ENCODE measurements at places on chromosomes 5 and 9.

DNA sequence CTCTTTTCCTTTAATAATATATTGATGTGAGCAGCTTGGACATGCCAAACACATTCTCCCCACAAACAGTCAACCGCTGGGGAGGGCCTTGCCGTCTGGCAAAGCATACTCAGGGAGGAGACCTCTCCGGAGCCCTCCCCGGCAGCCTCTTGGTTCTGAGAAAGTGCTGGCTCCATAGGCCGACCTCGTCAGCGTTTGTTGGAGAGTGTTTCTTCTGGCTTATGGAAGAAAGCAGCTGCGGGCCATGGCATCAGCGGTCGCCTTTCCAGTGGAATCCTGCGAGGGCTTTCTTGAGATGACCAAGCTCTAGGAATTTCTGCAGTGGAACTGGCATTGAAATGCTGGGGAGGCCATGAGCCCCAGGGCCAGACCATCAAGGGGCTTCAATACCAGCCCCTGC lies 405.7 kb upstream of the IRX4 start:
- DNase-seq, result no peak

GRCh38 chr5:113864437-113864836 lies 350.9 kb downstream of the YTHDC2 start:
- no peak for DNase-seq

DNA sequence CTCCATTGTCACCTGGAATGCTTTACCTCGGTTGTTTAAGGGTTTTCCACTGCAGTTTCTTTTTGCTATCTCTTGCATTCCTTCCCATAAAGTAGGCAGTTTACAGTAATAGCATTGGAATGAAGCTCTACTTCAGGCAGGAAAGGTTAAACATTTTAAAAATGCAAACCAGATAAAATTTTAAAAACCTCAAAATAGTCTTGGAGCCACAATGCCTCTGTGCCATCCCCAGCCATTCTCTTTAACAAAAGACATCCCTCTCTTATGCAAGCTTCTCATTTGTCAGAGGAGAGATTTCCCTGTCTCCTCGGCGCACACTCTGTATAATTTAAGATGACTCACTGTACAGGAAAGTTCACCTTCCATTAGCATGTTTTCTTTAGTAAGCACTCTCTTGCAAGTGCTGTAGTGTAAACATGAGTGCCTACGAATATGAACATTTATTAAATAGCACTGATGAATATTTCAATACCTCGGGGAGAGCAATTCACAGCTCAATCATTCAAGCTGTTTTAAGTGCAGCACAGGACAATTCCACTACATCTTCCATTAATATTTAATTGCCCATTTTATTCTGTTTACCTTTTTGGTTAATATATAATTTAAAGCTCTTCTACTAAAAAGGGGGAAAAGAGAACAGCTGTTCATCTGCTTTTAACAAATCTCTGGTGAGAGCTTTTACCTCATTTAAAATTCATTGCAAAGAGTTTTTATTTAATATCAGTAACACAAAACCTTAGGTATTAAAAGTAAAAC lies 343.6 kb downstream of the SPATA31D1 start:
- DNase-seq, result no peak

DNA sequence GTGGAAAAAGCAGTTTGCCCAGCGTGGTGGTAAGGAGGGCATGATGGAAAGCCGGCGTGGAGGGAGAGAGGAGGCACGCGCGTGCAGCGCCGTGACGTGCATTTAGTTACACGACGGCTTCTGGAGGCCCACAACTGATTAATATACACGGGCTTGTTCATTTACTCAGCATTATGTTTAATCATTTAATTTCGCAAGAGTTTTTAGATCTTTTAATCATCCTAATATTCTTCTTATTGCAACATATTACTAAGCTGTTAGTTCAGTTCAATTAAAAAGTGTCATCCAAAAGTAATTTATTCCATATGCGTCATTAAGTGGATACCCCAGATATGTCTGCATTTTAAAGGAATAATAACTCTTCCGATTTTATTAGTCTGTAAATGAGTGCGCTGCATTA lies 220.5 kb downstream of the HSPA4 start:
- DNase-seq, result no peak

GRCh38 chr9:70036641-70037040 lies 7.0 kb upstream of the MAMDC2 start:
- DNase-seq, result no peak

GRCh38 chr5:153551537-153552079 lies 61.1 kb downstream of the GRIA1 start:
- no peak for DNase-seq

DNA sequence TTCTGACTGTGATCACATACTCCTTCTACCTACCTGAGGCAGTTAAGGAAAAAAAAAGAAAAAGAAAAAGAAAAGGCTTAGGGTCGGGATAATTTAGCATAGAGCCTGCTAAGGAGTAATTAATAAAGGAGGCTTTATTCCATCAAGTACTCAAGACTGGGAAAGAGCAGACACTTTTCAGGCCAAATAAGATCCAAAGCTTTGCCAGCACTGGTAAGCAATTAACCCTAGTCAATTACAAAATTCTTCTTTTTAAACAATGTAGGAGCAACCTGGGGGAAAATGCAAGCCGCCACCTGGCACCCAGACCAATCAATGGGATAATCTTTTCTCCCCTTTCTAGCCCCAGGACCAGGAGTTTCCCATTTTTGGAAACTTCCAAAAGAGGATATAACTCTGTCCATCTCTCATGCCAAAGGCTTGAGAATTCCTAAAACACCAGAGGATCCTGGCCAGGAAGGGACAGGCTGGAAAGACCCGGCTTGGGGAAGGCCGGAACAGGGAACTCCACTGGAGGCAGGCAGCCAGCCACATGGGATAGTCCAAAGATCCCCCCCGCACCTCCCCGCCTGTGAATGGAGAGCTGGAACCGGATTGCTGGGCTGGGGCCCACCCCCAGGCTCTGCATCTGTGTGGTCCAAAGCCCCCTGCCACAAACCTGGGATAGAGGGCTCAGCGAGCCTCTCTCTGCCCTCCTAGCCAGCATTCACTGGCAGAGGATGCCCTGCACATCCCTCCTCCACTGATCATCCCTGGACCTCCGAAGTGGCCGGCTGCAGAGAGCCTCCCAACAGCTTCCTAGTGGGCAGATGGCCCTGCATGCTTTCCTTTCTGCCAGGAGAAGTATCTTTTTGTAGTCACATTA lies 117.8 kb downstream of the ZNF354C start:
- no peak for DNase-seq

GRCh38 chr5:81336556-81336955 lies 35.2 kb downstream of the ZCCHC9 start:
- no peak for DNase-seq

DNA sequence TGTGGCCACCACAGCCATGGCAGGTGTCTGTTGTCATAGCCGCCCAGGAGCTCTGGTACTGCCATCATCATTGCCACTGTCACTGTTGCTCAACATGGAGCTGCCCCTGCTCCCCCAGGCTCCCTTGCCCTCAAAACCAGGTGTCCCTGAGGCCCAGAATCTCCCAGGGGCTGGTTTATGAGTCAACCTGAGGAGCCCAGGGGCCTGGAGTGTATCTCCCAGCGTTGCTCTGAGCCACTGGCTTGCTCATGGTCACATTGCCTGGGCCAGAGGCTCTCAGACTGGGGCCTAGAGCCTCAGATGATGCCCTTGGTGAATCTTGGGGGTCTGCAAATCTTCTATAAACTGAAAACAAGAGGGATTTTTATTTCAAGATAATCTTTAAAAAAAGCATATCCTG lies 24.7 kb upstream of the TBC1D2 start:
- no peak for DNase-seq

GRCh38 chr5:11329679-11330078 lies 568.6 kb upstream of the DAP start:
- no peak for DNase-seq

- no peak for DNase-seq
Observed at GRCh38 chr9:104872656-104873488, 55.1 kb downstream of the ABCA1 start.

DNA sequence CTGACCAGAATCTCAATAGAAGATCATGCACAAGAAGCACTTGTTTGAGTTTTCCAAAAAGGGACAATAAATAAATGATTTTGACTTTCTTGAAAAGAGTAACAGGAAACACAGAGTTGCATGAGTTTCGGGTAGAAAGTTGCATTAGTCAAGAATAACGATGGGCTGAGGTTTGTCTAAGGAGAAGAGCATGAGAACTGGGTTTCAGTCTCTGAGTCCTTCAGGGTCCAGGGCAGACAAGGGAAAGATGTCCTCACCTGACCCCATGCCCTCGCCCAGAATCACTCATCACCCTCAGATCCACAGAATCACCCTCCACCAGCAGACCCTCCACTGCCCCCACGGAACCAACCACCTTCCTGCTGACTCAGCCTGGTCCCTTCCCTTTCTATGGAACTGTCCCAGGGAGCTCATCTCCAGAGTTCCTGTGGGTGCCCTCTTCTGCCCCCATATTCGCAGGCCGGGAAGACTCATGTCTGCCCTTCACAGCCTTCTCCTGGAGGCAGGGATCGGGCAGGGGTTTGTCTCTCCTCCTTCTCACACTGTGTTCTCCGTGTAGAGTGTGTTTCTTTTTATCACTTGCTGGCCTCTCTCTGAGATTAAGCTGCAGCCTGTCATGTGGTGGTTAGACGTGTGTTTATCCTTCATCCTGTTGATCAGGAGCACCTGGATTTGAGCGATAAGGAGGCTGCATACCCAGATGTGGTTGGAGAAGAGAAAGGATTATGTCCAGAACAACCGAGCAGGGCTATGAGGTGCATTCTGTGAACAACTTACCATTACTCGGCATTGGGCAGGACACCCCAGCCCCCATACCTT lies 442.6 kb downstream of the MAT2B start:
- no peak for DNase-seq

DNA sequence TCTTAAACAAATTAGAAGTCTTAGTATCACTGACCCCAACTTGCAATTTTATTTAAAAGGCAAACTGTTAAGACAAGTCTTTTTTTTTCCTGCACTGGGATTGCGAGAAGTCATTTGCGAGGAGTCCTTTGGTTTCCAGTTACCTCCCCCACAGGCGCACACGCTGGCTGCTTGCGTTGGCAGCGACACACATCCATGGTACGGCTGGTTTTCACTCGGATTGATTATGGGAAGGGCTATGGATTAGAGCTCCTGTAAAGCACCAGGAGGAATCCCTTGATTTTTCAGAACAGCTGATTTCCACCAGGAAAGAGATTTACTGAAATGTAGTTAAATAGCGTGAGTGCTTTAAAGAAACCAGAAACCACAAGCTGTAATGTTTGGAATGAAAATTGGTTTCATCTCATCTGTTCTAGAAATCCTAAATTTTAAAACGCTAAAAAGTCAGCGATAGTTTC lies 737 bp downstream of the SLC1A3 start:
- DNase-seq, result no peak

DNA sequence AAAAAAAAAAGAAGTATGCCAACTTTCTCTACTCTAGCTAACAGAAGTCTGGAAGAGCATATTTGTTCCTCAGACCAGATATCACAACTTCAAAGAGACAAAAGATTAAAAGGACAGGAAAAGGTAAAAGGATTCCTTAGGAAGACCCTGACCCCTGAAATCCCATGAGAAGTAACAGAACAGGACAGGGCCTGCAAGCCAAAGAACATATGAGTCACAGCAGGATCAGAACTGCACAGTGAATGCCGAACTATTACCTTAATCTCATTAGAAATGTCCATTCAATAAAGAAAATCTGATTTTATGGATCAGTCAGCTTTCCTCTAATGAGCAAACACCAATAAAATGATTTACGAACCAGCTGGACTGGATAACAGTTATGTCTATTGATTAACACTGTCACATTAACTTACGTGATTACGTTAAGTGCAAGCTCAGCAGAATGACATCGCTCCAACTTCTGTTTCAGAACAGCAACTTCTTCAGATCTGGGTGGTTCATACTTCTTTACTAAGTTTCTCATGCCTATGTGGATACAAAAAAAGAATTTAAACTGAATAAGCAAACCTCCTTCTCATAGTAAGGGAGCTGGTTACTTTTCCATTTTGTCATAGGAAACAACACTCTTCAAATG lies 13.6 kb downstream of the CCNH start:
- no peak for DNase-seq

DNA sequence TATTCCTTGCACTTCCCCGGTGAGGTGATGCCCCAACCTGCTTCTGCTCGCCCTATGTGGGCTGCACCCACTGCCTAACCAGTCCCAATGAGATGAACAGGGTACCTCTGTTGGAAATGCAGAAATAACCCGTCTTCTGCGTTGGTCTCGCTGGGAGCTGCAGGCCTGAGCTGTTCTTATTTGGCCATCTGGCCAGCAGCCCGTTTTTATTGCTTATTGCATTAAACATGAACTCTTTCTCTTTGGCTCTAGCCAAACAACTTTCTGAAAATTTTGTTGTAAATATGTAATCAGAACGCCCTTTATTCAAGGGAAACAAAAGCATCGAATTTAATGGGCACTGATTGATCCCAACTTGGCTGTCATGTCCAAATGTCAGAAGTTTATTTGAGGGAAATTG lies 124.7 kb upstream of the FTMT start:
- DNase-seq, result no peak

GRCh38 chr9:34343605-34344004 lies 14.2 kb downstream of the NUDT2 start:
- no peak for DNase-seq

DNA sequence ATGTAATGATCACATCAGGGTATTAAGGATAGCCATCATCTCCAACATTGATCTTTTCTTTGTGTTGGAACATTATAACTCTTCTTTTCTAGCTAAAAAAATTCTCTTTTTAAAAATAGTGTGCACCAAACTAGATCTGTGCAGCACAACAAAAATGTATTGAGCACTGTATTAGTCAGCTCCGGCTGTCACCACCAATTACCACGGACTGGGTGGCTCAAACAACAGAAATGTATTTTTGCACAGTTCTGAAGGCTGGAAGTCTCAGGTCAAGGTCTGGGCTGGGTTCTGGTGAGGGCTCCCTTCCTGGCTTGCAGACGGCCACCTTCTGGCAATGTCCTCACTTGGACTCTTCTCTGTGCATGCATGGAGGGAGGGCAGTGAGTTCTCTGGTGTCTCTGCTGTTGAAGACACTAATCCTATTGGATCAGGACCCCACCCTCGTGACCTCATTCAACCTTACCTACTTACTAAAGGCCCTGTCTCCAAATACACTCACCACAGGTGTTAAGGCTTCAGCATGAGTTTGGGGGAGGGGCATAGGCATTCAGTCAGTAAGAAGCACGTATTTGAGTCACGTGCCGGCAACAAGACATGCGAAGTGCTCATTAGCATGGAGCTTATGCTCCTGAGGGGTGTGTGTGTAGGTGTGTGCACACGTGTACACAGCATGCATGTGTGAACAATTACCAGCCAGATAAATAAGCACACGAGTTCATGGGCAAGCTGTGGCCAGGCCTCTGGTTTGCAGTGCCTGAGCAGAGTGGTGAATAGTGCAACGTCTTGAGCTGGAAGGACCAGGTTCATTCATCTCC lies 89.4 kb upstream of the SH3PXD2B start:
- no peak for DNase-seq

GRCh38 chr5:54291498-54291897 lies 18.9 kb downstream of the ARL15 start:
- DNase-seq, result no peak

GRCh38 chr9:114583371-114584155 lies 4.0 kb upstream of the ATP6V1G1 start:
- DNase-seq, result no peak

GRCh38 chr5:73922224-73922623 lies 296.2 kb downstream of the ARHGEF28 start:
- no peak for DNase-seq

GRCh38 chr5:72109625-72110024 lies 2.4 kb downstream of the MAP1B start:
- DNase-seq, result no peak
